NCI-H446 treated with DMSO at 0.1 percent for 48 hours (cell line): ENCODE measurements at places on chromosomes 1 and 21.

DNA sequence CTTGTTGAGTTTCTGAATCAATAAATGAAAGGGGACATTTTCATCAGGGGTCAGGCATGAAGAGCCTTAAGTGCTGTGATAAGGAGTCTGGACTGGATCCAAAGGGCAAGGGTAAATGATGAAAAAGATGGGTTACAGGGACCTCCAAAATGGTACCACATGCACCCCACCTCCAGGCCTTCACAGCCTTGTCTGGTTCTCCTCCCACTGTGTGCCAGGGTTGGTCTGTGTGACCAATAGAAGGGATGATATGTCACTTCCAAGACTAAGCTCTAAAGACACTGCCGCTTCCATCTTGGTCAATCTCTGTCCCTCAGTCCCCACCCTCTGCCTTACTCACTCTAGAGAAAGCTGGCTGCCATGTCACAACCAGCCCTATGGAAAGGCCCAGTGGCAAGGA is 140.6 kb downstream of the ZNF281 start:
- no peak for DNase-seq

DNA sequence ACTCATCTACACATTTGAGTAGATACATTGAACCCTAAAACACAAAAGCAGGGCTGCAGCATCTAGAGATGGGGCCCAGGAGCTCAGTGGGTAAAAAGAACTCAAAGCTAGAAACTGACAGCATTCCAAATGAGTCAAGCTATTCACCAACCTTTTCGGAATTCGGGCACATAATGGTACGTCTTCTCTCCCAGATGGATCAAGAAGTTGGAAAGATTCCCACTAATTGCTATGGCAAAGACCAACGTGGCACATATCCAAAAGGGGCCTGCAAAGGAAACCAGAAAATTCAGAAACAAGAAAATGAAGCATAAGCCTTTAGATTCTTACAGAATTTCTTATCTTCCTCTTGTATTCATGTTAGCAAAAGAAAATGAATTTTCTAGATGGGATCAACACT is 18.4 kb downstream of the YIPF1 start:
- peak; percentile 63 for DNase-seq

- no peak for DNase-seq
Measured at GRCh38 chr1:54421101-54421504, 14.9 kb upstream of the SSBP3 start.

- DNase-seq: no peak
Measured at GRCh38 chr21:35120631-35121180, 71.6 kb upstream of the RUNX1 start.

DNA sequence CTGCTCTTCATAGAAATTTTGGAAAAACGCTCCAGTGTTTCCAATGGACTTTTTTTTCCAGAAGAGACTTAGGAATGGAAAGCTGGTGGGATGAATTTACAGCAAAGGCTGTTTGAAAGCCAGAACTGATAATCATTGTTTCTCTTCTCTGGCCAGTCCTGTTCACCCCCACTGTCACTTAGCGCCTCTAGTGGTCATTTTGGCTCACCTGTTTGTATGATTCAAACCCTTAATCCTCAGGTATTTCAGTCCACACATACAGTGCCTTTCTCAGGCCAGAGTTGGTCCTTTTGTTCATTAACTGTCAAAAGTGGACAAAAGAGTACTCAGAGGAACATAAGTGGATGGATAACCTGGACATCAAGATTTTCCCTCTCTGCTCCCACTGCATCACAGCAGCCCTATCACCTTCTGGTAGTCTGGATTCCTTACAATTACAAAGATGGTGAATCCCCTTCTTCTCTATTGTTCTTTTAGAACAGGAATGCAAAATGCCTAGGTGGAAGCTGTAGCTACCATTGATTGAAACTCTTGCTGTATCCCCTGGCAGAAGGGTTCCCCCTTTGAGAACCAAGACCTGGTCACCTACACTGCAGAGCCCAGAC is 177.6 kb upstream of the OLFM3 start:
- no peak for DNase-seq

DNA sequence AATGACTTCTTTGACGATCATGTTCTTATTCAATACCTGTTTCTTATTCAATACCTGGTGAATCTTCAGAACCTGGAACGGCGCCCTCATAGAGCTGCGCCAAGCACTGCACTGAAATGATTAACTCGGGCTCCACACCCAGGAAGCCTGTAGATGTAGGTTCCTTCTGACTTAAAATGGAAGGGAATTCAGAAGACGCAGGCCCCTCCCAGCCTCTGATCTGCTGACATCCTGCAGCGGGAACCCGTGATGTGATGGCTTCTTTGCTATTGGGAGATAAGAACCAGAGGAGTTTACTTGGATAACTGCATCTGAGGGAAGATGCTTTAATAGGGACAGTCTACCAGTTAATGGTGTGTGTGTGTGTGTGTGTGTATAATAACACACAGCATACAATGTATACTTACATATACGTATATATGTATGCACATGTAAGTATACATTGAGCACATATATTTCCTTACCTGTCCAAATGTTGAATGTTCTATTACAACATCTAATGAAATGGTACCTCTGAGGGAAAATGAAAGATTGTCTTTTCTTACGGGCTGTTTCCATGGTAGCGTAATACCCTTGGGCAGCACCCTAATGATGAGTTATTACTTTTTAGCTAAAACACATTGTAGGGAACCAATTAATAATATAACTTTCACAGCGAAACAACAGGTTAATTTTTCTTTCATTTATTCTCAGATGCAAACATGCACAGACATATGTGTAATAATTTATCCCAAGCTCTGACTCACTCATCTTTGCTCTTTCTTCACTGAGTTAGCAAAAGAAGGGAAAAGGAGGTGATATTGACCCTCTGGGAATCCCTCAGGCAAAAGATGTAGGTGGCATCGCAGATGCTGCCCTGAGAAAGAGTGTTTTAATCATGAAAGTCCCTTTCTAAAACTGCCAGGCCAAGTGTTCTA is 379.8 kb downstream of the SIPA1L2 start:
- DNase-seq: no peak

DNA sequence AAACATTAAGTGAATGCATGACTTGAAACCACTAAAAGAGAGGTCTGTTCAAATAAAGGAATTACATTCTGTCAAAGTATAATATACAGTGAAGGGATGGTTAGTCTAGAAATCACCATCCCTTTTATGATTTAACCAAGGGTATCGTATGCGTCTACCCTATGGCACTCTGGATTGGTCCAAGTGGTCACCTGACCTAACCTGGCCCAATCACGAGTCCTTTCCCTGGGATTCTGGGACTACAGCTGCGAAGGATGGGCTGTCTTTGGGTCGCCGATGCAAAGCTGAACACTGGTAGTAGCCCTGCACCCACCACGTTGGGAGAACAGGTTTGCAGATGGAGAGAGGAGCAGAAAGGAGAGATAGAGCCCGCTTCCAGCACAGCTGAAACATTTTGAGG is 30.4 kb upstream of the C1orf198 start:
- no peak for DNase-seq

- DNase-seq: peak; percentile 20
Measured at GRCh38 chr1:233328142-233328921, 808 bp downstream of the MAP3K21 start.

DNA sequence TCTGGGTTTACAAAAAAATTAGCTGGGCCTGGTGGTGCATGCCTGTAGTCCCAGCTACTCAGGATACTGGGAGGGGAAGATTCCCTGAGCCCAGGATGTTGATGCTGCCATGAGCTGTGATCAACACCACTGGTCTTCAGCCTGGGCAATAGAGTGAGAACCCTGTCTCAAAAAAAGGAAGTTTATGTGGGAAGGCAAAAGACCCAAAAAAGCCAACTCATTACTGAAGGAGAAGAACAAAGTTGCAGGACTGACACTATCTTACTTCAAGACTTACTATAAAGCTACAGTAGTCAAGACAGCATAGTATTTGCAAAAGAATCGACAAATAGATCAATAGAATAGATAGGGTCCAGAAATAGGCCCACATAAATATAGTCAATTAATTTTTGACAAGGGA is 9.2 kb upstream of the PTGS2 start:
- no peak for DNase-seq

DNA sequence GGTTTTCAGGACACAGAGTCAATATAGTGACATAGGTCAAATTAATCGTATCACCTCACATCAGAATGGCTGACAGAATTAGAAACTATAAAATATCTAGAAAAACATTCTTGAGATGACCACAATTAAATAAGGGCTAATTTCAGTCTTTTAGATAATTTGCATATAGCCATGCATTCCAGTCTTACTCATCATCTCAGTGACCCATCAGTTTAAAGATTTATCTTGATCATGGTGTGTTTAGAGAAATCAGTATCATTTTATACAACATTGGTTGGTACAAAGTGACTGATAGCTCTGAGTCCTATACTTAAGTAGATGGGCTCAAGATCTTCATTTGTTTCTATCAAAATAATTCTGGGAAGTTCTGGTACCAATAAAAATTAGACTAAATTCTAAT is 262.3 kb upstream of the SNX7 start:
- no peak for DNase-seq

GRCh38 chr1:234933475-234933874 is 195.2 kb downstream of the TOMM20 start:
- DNase-seq: no peak

DNA sequence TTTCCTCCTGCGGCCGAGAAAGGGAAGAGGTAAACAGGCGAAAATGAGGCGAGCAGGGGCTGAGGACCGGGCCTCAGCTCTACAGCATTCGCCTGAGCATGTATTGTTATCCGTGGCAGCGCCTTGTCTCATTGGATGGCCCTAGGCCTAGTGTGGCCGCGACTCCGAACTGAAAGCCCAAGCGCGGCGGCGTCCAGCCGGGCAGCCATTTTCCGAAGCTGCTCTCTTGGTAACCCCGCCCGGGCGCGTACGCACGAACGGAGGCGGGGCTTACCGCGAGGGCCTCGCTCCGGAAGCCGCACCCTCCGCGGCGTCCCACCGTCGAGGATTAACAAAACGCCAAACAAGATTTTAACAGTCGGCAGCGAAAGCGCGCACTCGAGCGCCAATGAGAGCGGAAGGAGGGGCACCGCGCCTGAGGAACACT is 797 bp upstream of the USP1 start:
- DNase-seq: no peak

DNA sequence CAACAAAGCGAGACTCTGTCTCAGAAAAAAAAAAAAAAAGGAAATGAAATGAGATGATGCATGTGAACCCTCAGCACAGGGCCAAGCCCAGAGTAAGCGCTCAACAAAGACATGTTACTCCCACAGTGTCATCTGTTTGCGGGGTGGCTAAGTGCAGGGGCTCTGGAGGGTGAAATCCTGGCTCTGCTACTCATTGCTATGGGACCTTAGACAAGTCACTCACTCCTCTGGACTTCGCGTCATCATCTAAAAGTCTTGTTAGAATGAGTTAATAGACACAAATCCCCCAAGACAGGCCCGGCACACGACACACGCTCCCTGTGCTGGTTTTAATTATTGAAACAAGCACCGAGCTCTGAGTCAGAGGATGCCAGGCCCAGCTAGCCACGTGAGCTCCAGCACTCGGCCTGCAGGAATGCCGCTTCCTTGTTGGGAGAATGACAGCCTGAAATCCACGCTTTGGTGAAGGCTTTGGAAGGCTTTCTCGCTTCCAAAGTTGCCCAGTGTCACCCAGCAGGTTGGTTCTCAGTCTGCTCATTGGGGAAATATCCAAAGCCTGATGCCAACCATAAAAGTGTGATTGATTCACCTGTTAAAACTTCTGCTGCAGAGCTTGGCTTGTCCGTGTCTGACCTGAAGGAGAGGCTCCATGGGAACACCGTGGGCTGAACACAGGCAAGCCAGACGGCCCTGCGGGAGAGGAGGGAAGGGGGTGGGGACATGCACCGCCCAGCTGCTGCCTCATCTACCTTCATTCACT is 36.7 kb upstream of the TARDBP start:
- no peak for DNase-seq

DNA sequence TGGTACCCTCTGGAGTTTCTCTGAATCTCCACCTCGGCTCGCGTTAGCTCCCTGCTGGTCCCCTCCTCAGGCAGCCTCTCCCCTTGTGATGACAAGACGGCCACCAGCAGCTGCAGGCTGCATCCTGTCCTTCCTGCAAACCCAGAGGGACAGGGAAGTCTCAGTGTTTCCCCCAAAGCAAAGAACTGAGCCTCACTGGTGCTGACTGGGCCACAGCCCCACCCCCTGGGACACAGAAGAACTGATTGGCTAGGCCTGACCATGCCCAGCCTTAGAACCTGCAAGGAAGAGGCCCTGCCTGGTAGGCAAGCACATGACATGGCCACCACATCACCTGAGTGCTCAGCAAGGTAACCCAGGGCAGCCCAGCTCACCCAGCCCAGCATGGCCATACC is 34.6 kb downstream of the TMEM51 start:
- no peak for DNase-seq

DNA sequence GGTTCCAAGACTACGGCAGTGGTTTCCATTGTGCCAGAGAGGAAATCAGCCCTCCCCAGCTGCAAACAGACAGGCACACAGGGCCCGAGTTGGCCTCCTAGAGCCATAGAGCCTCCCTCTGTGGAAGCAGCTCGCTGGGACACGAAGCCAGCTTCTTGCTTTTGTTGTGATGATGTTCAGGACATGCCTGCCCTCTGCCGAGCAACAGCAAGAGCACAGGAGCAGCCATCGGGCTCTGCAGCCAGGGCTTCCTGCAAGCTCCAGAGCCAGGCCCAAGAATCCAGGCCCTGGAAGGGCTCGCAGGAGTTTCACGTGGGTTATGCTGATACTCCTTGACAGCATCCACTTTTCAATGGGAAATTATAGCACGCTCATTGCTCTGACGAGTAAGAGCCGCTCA is 18.5 kb downstream of the NPHP4 start:
- no peak for DNase-seq

- no peak for DNase-seq
Measured at GRCh38 chr1:116168277-116169032, 57.3 kb downstream of the MAB21L3 start.

GRCh38 chr1:87180682-87181081 is 148.0 kb upstream of the LMO4 start:
- DNase-seq: no peak

- DNase-seq: no peak
Measured at GRCh38 chr1:211579440-211580302, 710 bp upstream of the SLC30A1 start.

DNA sequence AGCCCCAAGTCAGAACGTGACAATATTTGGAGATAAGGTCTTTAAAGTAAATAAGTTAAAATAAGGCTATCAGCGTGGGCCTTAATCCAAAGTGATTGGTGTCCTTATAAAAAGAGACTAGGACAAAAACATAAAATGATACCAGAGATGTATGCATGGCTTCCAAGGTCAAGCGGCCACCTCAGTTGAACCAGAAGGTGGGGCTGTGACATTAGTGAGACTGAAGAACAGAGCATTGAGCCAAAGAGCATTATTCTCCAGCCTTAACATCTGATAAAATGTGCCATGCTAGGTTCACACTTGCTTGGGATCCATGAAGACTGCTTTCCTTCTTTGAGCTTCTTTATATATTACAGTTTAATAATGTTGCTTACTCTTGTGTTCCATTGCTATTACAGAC is 554.6 kb downstream of the PLA2G4A start:
- DNase-seq: no peak

- DNase-seq: no peak
Measured at GRCh38 chr21:38668541-38668940, 137.2 kb upstream of the ETS2 start.

GRCh38 chr1:199129247-199129646 is 490.4 kb downstream of the PTPRC start:
- DNase-seq: no peak

GRCh38 chr1:51044834-51045233 is 57.2 kb upstream of the C1orf185 start:
- peak; percentile 39 for DNase-seq
